ENCODE measurements at places on chromosomes 2 and 18. TPM values are rescaled to one million over a fixed set of nuclear protein-coding genes. Genes with fewer than 3 reads are reported as not detected.
A peak's percentile ranks its signal among the peaks of the same experiment; 100 is the strongest.

DNA sequence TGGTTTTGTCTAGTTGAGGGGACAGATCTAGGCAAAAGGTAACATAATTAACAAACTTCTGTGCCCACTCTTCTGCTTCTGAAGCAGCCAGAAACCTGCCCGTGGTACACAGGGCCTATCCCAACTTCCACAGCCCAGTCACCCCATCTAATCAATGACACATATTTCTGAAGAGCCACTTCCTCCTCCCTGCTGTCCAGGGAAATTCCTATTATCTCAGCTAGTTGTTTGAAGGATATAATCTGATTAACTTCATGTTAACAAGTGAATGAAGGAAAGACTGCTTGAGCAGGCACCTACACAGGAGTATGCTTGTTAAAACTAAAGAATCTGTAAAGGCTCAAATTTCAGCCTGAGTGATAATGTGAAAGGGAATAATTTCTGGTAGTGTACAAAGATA is 61.4 kb downstream of the CCDC148 start:
- DNase-seq: peak; percentile 16

DNA sequence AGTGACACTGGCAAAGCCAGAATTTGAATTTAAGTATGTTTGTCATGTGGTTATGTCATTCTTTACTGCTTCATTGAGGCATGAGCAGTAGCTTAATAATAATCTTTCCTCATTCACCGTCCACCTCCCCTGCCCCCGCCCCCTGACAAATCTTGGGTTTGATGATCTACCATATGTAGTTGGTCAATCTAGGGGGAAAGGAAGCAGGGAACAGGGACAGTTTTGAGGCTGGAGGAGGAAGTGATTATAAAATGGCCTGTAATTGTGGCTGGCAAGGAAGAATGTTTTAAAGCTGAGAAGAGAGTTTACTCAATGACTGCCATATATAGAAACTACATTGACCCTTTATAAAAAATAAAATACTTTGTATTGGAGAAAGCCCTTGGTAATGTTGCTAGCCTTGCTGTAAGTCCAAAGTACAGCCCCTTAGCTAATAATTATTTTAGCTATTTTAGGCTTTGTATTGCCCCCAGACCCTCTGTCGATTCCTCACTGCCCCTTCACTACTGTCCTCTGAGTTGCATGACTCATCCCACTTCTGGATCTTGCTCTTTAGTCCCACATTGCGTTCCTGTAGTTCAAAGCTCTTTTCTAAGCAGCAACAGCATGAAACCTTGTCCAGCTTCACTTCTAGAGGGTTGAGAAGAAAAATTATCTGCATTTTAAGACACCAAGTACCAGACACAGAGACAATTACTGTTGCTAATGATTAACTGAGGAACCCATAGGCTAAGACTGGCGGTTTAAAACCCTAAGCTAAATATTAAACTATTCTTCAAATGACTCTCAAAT is 38.4 kb downstream of the PELI1 start:
- DNase-seq: no peak

DNA sequence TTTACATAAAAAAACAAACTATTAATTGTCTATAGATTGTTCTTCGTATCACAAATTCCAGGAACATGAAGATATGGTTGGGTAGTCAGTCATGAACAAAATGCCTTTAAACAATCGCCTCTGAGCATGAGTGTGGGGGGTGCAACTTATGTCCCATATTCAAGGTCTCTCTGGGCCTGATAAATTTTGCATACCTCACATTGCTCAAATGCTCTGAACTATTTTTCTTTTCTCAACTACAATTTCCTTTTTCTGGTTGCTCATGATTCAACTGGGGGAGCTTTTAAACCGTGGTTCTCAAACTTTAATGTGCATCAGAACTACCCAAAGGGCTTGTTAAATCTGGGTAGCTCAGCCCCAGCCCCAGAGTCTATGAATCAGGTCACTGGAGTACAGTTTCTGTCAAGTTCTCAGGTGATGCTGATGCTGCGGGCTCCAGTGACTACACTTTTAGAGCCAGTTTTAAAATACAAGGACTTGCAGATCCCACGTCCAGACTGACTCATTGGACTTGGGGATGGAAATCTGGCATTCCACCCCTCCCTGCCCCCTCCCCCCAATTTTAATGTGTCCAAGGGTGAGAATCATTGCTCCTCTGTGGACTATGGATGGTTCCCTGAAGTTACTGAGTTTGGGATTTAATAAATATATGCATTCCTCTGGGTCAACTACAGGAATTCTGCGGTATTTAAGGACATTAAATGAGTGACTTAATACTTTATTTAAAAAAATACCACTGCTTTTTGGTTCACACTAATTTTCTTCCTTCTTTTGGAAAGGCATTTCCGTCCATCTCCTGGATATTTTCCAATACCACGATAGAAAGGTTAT is 1.5 kb upstream of the GPD2 start:
- peak; percentile 67 for DNase-seq

DNA sequence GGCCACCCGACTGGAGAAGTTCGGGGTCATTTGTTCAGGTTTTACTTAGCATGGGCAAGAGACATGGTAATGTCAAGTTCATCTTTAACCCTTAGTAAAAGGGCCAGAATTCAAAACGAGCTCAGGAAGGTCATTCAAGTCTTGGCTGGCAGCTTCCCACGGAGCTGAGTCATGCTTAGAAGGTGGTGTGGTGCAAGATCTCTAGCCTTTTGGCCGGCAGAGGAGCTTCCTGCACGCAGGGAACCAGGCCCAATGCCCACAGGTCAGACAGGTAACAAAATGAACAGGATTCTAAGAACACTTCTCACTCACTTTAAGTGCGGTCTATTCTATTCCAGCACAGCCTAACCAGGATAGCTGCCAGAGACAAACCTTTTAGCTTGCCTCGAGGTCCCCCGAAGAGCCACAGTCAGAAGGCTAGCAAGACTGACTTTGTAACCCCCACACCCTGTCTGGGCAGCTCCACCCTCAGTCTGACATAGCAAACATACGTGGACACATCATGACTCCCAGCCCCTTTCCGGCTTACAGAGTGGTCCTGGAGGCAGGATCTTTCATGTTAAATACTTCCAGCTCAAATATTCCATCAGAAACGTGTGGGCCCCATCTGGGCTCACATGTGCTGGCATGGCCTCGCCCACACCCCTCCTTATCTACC is 292.7 kb downstream of the BCL11A start:
- DNase-seq: peak; percentile 11

DNA sequence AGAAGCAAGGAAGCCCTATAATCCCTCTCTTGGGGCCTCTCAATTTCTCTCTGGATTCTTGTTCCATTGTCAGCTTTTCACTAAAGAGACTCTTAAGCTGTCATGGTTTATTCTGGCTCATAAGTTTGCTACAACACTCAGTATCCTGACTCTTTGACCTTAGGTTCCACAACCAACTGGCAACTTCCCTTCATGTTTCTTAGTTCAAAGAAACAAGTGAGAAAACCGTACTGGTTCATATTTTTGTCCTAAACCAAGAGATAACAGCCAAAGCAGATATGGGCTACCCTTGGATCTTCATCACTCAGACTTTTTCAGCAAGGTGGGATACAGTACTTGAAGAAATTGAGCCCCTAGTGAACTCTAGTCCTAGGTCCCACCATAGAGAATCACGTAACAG is 109.9 kb upstream of the CRIM1 start:
- peak; percentile 42 for DNase-seq

GRCh38 chr2:25232248-25232825 is 64.0 kb upstream of the POMC start:
- no peak for DNase-seq

GRCh38 chr18:65415098-65415497 is 335.7 kb upstream of the CDH7 start:
- DNase-seq: peak; percentile 2

DNA sequence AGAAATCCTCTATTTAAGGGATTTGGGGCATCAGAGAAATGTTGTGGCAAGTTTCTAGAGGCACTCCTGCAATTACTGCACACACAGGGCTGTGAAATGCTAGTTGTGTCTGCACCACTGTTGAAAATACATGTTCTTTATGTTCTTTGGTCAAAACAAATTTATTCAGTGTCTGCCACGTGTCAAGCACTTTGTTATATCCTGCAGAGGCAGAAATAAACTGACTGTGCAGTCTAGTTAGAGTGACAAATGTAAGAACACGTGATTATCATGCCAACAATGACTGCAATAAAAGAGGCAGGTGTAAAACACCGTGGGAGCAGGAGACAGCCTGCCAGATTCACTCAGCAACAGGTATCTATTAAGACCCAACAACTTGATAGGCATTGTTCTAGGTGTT is 423.3 kb downstream of the LRP1B start:
- no peak for DNase-seq

GRCh38 chr2:123916531-123916930 is 108.6 kb upstream of the CNTNAP5 start:
- peak; percentile 16 for DNase-seq

GRCh38 chr18:9705183-9705829 is 2.8 kb upstream of the RAB31 start:
- peak; percentile 68 for DNase-seq

DNA sequence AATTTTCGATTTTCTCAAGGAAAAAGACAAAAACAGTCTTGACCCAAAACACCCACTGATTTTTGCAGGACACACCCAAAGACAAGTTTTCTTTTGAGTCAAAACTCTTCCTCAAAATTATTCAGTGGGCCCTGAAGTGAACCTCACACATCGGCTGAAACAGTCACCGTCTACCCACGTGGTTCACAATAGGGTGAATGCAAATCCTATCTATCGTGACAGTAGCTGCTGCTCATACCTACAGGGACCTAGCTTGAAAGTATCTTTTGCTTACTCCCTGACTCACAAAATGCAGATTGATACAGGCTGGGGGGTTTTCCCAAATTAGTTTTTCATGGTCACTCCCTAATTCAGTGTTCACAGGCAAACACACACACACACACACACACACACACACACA is 10.7 kb upstream of the CD226 start:
- no peak for DNase-seq

- peak; percentile 80 for DNase-seq
Measured at GRCh38 chr18:10973567-10974203, 175.7 kb downstream of the PIEZO2 start.

GRCh38 chr2:11762799-11763461 is 16.5 kb downstream of the LPIN1 start:
- no peak for DNase-seq

- DNase-seq: no peak
Measured at GRCh38 chr2:38934742-38935141, 45.1 kb downstream of the ARHGEF33 start.

- no peak for DNase-seq
Measured at GRCh38 chr2:105768176-105768575, 23.5 kb downstream of the NCK2 start.

- DNase-seq: no peak
Measured at GRCh38 chr18:12515550-12515949, 107.8 kb downstream of the PRELID3A start.

GRCh38 chr2:105782123-105782522 is 37.4 kb downstream of the NCK2 start:
- DNase-seq: no peak

NT5C1B gene
- total RNA-seq: not detected

MDH1B gene
- total RNA-seq: 1.2 TPM

CCDC74B gene
- total RNA-seq: 5.8 TPM

PHLPP1 gene
- 12.5 TPM for total RNA-seq

SOX11 gene
- total RNA-seq: not detected

SERPINB5 gene
- not detected for total RNA-seq

ANKRD62 gene
- total RNA-seq: not detected

AQP12B gene
- not detected for total RNA-seq

SCN7A gene
- not detected for total RNA-seq

IL36A gene
- not detected for total RNA-seq

BUB1 gene
- 82.4 TPM for total RNA-seq

DSC2 gene
- total RNA-seq: not detected

ANKRD29 gene
- 10.6 TPM for total RNA-seq

All from M059J (cell line).